ENCODE measurements at places on chromosomes 7 and 10.
A peak's percentile ranks its signal among the peaks of the same experiment; 100 is the strongest.

DNA sequence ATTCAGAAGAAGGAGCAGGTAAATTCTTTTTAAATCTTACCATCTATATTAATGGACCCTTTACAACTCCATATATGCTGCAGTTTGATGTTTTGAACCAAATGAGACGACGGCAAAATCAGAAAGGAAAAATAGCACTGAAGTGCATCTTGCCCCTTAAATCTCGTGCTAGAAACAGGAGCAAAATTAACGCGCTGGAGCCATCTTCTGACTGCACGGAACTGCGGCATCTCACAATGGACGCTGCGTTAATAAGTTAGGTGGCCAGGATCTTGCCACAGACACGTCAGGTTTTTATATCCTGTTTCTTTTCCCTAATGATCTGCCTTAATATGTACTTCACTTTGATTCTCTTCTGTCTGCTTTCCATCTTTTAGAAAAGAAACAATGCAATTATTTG lies 354.5 kb downstream of the TFEC start:
- peak; percentile 29 for DNase-seq

- DNase-seq: no peak
These were observed 9.2 kb downstream of the CCDC136 start for GRCh38 chr7:128801003-128801402.

DNA sequence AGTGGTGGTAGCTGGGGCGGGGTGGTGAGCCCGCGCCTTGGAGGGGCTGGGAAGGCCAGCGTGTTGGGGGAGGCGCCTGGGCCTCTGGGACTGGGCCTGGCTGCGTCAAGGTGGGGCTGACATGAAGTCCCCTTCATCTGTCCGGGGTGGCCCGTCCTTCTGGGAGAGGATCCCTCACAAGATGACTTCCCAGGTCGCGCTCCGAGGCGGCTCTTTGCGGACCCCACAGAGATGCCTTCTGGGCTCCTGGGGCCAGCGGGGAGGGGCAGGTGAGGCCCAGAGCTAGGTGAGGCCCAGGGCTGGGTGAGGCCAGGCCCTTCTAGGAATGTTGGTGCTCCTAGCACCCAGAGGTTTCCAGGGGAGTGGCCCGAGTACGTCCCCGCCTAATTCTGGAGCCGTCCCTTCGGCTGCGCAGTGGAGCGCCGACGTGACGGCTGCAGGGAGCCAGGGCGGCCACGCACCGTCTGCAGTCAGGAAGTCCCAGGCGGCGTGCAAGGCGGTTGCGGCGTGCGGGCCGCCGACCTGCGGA lies 58.2 kb upstream of the NUPR2 start:
- DNase-seq: no peak

DNA sequence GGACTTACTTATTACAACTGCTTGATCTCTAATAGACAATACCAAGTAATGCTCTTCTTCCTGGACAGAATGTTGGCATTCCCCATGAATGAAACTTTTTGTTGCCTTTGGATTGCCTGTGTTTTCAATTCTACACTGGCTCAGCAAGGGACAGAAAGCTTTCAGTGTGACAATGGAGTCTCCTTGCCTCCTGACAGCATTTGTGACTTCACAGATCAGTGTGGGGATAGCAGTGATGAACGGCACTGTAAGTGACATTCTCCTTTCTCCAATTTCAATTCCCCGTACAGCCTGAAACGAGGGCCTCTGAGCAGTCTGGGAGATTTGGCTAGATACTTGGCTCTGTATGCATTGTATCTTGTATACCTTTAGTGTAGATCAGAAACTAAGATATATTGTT lies 290 bp downstream of the MALRD1 start:
- DNase-seq: no peak

Data from NCI-H524 treated with DMSO at 0.1 percent for 48 hours (cell line).